ENCODE measurements at places on chromosomes 3 and 15.
A peak's percentile ranks its signal among the peaks of the same experiment; 100 is the strongest.

GRCh38 chr3:93923006-93923405 lies 50.7 kb downstream of the PROS1 start:
- no peak for DNase-seq

DNA sequence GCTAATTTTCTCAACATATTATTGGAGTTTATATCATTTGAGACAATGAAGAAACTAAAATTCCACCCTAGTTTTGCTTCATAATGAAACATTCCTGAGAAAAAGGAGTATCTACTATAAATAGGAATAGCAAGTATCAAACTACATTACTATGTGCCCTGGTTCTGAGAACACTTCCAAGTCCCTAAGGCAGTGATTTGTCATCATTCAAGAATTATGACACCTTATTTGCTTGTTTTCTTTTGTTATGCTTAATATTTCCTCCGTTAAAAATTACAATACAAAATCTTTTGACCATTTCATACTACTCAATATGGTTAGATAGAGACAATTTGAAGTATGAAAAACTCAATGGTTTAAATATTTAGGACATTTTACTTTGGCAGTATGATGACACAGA lies 707.8 kb upstream of the GOLIM4 start:
- no peak for DNase-seq

GRCh38 chr15:39153058-39153714 lies 427.7 kb upstream of the THBS1 start:
- DNase-seq = no peak

- no peak for DNase-seq
Observed at GRCh38 chr3:43906849-43907507, 216.2 kb downstream of the ABHD5 start.

- DNase-seq = no peak
Observed at GRCh38 chr3:141071681-141072260, 20.6 kb downstream of the SPSB4 start.

GRCh38 chr15:93894438-93895036 lies 336.8 kb upstream of the MCTP2 start:
- DNase-seq = no peak

DNA sequence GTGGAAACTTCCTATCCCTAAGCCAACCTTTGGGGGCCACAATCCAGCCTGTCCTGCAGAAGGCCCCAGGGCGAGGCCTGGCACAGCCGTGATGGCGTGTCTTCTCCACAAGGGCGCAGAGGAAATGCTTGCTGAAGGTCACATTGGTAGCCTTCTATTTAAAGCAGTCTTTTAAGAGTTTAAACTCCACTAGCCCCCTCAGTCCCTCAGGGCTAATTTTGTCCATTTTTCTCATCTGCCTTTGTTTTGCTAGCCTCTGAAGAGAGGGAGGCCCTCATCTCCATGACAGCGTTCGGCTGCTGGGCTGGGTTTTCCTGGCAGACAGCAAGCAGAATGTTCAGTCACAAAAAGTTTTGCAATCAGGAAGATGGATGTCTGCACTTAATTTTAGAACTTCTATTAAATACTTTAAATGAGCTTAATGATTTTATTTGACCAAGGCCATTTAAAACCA lies 40.8 kb downstream of the RARB start:
- peak; percentile 83 for DNase-seq

GRCh38 chr3:158659454-158660237 lies 12.8 kb downstream of the LXN start:
- DNase-seq = peak; percentile 52

GRCh38 chr3:19888428-19889152 lies 45.4 kb downstream of the EFHB start:
- DNase-seq = no peak

- DNase-seq = no peak
Observed at GRCh38 chr3:34157491-34157890, 359.1 kb downstream of the PDCD6IP start.

- DNase-seq = no peak
Observed at GRCh38 chr3:127760791-127761440, 61.4 kb downstream of the MGLL start.

DNA sequence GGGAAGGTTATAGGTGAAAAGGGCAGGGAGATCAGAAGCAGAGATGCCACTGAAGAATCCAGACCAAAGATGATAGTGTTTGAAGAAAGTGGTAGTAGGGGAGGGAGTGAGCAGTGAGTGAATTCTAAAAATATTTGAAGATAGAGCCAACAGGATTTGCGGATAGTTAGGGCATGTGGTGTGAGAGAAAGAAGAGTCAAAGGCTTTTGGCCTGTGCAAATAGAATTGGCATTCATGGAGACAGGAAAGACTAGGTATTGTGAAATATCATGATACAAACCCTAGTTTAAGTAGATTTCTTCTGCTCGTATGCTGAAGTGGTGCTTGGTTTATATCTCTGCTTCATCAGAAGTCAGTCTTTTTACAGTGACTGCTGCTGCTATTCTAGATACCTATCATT lies 224.2 kb upstream of the CFAP20DC start:
- DNase-seq = no peak

GRCh38 chr15:77818484-77819047 lies 185.9 kb upstream of the LINGO1 start:
- DNase-seq = no peak

- no peak for DNase-seq
Observed at GRCh38 chr15:81095690-81096365, 38.2 kb upstream of the CFAP161 start.

DNA sequence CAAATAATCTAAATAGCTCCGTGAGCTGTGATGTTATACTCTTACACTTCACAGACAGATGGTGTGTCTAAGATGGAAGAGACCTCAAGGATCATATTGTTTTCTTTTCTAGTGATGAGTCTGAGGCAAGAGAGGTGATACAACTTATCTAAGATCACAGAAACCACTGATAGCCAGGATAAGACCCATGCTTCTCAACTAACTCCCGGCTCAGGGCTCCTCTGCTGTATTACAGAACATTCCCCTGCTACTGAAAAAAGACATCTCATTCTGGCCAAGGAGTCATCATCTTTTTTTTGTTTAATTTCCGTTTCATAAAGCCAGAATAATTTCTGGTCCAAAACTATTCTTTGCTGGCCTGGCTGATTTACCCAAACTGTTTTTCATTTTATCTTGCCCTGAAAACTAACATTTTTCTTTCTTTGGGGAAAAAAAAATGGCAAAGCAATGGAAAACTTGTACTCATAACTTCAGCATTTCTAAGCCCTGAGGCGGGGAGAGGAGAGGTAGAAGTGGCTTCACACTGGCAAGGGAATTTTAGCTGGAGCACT lies 46.9 kb upstream of the GAP43 start:
- DNase-seq = no peak

DNA sequence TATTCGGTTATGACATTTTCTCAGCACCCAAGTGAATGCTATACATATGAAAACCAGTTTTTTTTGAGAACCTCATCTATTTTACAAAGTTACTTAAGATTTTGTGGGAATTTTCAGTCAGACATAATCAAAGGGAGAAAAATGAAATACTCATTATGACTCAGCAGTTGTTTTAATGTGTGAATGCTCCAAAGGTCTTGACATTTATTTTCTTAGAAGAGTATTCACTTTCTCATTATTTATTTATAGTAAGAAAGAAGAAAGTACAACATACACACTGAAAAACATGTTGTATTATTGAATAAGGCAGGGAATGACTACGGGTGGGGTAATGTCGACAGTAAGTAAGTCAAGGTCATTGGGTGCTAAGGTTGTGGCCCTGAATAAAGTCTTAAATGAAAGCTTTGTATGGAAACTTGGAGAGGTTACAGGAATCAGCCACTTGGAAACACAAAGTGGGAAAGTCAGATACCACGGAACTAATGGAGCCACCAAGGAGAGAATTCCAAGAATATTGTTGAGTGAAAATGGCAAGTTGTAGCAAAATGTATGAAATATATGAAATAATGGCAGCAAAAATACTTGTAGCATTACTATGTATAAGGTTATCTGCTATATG lies 844.5 kb downstream of the TBL1XR1 start:
- DNase-seq = no peak

DNA sequence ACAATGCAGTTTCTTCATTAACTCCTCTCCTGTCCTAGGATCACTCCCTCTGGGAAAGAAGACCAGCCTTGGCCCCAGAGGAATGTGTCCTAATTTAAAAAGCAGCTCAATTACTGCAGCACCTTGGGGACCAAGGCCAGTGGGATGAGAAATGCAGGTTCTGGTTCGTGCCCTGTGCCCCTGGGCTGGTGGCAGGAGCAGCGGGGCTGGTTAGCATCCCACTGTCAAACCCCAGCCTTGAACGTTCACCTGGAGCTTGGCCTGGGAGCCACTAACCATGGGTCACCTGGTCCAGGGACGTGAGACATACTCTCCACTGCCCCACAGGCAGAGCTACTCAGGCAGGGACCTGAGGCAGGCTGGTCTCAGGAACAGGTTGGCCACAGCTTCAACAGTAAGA lies 8.4 kb upstream of the RTP3 start:
- no peak for DNase-seq

DNA sequence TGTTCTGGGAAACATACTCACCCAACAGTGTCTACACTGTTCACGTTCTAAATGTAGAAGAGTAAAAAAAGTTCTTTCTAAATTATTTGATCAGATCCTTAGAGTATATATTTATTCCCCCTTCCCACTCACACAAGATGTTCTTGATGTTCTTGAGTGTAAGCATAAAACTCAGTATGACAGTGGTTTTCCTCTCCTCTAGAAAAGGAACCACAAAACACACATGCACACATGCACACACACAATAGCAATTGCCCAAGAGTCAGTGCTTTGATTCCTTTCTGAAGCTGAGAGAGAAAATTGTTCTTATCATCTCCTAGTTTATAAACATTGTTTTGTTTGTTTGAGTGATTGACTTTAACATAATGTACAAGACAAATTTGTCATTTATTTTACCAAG lies 123.2 kb upstream of the PHLDB2 start:
- DNase-seq = no peak

GRCh38 chr3:162269636-162270458 lies 773.2 kb downstream of the OTOL1 start:
- DNase-seq = no peak

- DNase-seq = no peak
Observed at GRCh38 chr15:57306944-57307411, 69.3 kb upstream of the CGNL1 start.

- DNase-seq = no peak
Observed at GRCh38 chr3:172061724-172062184, 22.4 kb downstream of the FNDC3B start.

- no peak for DNase-seq
Observed at GRCh38 chr15:94761574-94761973, 530.2 kb downstream of the MCTP2 start.

GRCh38 chr3:42149532-42149931 lies 58.4 kb downstream of the TRAK1 start:
- DNase-seq = no peak

DNA sequence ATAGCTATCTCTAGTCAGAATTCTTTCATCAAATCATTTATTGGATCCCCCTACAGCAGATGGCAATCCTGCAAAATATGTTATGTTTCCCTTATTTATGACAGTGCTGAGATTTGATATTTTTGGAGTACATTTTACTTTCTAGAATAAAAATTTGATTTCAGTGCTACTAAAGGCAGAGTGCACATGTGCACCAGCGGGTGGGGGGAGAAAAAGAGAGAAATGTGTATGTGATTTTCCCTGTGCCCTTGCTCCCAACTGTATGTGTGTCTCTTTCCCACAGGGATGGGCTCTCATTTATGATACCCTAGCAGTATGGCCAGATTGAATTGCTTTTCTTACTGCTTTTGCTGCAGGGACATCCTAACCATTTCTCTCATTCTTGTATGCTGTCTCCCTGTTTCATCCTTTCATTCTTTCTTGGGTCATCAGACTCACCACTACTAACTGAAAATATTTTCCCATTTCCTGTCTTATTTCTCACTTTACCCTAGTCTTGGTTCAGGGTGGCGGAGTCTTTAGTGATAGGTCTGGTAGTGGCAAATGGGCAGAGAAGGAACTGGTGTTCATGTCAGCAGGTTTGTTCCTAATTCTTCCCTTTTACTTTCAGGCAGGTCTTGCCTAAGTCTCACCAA lies 140.7 kb downstream of the TCF12 start:
- no peak for DNase-seq

GRCh38 chr3:63146154-63146553 lies 132.0 kb upstream of the SYNPR start:
- DNase-seq = no peak

DNA sequence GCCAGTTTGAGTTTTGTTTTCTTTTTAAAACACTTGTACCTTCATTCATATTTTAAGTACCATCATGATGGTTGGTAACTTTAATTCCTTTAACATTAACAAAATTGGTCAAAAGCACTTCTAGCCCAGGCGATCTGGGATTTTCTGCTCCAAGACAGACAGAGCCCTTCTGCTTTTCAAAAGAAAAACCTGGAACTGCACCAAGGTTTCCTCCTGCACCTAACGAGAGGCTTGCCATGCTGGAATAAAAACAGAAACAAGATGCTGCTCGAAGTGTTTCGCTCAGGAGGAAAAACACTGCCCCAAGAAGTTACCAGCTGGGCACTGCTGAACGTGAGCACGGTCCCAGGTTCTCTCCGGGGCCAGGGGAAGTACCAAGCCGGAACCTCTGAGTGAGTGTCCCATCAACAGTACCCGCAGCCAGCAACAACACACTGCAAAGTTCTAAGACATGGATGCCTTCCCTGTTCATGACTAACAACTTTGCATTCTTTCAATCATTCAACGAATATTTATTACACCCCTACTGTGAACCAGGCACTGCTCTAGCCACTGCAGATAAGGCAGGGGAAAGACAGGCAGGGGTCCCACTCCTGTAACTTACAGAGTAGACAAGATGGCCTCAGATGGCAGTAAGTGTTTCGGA lies 98.8 kb downstream of the XXYLT1 start:
- no peak for DNase-seq

DNA sequence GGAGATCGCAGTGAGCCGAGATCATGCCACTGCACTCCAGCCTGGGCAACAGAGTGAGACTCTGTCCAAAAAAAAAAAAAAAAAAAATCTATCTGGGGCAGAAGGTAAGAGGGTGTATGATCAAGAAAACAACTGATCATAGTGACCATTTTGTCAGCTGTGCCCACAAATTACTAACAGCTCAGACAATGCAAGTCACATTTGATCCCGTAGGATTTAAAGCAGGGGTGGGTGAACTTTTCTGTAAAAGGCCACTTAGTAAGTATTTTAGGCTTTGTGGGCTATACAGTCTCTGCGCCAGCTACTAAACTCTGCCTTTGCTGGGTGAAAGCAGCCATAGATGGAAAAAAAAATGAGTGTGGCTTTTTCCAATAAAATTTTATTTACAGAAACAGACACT lies 57.6 kb upstream of the ABI3BP start:
- DNase-seq = no peak

- DNase-seq = no peak
Observed at GRCh38 chr15:62307551-62307950, 142.5 kb upstream of the C2CD4B start.

GRCh38 chr15:62958528-62959363 lies 83.8 kb upstream of the TPM1 start:
- peak; percentile 66 for DNase-seq

- DNase-seq = no peak
Observed at GRCh38 chr15:98753726-98754656, 105.7 kb downstream of the IGF1R start.

DNA sequence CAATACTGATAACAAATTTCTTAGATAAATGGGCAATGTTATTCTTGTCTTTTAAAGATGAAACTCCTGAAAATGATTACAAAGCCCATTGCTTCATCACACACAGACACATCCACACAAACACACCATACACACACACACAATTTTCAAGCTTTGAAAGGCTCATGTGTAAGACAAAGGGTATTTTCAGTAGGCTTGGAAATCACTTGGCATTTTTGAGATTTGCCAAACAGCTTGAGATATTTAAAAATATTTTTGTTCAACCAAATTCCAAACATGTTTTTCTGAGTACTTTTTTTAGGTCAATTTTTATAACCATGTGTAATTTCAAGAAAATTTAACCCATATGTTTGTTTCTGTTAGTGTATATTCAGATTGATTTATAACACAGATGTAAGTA lies 283.7 kb downstream of the ROBO2 start:
- DNase-seq = no peak
